ENCODE measurements at places on chromosomes 3 and 15.

DNA sequence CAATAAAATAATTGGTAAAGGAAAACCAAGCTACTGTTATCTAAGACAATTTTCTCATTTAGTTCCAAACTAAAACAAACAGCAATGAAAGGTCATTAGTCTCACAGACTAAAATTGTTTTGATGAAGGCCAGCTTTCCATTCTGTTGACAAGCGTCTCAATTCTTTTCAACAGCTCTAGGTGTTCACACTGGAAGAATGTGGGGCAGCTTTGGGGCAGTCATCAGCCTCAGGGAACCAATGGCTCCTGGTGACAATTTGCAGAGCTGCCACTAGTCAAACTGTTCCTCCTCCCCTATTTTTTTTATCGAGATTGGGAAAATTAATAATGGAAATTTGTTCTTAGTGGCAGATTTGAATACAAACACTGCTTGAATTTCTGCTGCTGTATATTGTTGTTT is 104.2 kb downstream of the MEIS2 start:
- DNase-seq = no peak

GRCh38 chr15:66619152-66619903 is 53.5 kb upstream of the LCTL start:
- peak; percentile 61 for DNase-seq

DNA sequence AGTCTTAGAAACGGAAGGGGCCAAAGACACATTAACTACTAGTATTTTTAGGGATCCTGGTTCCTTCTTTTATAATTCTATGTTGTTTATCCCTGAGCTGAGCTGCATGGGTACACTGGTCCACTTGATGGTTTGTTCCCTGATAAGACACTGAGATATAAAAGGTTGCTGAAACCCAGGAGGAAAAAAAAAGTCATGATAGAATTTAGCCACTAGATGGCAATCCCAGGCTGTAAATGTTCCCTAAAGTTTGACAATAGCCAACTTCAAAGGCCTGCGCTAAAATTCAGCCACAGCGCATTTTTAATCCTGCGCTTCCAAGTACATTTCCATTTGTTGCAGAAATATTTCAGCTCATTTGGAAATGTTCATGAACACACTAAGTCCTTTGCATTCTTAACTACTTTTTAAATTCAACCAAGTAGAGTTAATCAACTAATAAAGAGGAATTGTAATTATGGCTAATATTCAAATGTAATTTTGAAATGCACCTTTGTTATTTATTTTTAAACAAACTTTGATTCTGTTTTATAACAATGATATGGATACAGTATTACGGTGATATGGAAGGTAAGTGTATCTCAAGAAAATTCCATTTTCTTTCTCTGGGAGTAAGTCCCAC is 249.3 kb upstream of the FEZF2 start:
- peak; percentile 53 for DNase-seq

DNA sequence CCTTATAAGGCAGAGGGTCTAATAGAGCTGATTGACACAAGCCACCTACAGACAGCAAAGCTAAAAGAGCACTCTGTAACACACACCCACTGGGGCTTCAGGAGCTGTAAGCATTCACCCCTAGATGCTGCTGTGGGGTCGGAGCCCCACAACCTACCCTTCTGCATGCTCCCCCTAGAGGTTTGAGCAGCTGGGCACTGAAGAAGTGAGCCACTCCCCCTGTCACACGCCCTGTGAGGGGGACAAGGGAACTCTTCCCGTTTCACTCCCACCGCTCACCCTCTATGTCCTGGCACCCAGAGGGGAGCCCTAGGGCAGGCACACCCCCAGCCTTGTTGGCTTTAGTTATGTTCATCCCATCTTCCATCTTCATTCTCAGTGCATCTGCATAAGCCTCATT is 9.4 kb upstream of the CSTA start:
- no peak for DNase-seq

GRCh38 chr3:25547943-25548674 is 116.6 kb downstream of the TOP2B start:
- DNase-seq = no peak

DNA sequence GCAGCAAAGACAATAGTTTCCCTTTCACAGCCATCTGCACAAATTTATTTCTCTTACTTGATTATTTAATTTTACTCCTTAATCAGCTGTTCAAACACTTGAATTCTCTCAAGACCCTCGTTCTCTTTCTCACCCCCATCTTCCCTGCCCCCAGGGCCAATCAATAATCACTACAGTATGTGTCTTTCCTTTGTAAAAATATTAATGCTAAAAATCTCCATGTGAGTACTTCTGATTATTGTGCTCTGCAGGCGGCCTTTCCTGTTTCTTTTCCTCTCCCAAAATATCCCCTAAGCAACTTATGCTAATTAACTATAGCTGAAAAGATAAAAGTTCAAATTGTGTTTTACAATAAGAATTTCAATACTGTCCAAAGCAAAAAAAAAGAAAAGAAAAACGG is 617.0 kb upstream of the CBLB start:
- DNase-seq = no peak

DNA sequence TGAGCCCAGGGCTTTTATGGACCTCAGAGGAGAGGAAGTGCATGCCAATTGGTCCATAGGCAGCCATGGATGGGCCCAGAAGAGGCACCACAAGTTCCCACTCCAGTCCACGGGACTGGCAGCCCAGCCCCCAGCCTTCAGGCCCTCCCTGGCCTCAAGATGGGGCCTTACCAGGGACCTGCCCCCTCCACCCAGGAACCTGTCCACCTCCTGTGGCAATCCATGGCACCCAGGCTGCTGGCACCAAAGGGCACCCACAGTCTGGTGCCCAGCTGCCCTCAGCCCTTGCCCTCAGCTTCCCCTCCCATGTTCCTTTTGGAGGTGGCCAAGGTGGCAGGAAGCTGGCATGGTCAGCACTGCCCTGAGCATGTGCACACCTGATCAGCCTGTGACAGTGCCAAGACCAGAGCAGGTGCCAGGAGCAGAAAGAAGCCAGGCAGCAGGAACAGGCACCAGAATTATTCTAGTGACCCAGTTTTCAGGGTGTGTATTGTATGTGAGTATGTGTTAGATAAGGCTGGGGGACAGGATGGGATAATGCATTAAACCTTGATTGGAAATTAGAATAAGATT is 415.0 kb downstream of the NTRK3 start:
- no peak for DNase-seq

- DNase-seq = no peak
These were observed 18.7 kb downstream of the NR2F2 start for GRCh38 chr15:96349034-96349856.

DNA sequence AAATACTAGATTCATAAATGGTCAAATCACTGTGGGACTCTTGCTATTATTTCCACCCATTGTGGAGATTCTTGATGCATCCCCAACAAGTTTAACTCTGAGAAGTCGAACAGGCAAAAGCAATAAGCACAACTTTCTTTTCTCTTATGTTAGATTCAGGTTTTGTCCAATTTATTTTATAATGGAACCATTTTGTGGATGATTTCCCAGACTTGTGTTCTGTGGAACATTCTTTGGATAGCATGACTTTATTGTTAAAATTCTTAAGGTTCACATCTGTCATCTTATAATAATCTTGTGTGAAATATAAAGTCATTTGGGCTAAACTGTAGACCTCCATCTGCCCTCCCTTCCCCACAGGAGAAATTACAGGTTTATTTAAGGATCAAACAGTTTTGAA is 213.7 kb downstream of the LPP start:
- no peak for DNase-seq

DNA sequence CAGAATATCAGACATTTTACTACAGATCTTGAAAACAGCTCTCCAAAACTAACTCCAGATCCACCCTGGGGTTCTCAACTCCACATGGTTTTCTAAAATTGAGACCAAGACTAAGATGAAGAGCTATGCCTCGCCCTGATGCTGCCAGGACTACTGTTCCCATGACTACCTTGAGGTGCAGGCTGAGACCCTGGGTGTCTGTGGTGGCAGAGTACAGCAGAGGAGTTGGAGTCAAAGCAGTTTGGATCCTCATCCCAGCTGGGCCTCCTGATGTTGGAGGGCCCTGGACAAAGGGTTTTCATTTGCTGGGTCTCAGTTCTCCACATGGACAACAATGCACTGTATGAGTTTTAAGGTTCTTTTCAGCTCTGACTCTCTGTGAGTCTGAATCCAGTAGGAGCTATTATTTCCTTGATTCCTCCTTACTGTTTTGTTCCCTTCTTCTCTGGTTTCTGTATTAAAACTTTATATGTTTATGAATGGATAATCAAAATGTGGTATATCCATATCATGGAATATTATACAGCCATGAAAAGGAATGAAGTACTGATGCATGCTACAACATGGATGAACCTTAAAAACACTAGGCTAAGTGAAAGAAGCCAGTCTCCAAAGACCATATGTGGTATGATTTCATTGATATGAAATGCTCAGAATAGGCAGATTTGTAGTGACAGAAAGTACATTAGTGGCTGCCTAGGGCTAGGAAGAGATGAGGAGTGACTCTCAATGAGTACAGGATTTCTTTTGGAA is 93.0 kb downstream of the CPN2 start:
- DNase-seq = no peak

DNA sequence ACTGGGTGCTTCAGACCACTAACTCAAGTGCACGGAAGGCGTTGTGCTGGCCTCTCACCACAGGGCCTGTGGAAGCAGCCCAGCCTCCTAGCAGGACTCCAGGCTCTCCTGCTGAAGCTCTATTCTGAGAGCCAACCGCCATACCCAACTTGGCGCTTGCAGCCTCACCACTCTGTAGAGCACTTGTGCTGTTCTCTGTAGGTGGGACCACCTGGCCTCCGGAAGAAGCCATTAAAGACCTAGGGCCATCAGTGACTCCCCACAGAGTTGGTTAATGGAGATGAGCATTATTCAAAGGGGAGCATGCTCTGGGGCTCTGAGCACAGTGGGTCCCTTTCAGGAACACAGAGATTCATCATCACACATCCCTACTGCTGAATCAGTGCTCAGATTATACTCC is 50.9 kb downstream of the C3orf85 start:
- DNase-seq = no peak

- no peak for DNase-seq
These were observed 2.4 kb downstream of the SLC49A4 start for GRCh38 chr3:122797291-122797690.

- no peak for DNase-seq
These were observed 365.7 kb upstream of the ICE2 start for GRCh38 chr15:60844511-60845174.

- peak; percentile 98 for DNase-seq
These were observed 10.0 kb downstream of the PLXND1 start for GRCh38 chr3:129596194-129597086.

- no peak for DNase-seq
These were observed 14.6 kb upstream of the TMEM40 start for GRCh38 chr3:12773710-12774086.

GRCh38 chr3:55718521-55718921 is 231.4 kb upstream of the WNT5A start:
- no peak for DNase-seq

- no peak for DNase-seq
These were observed 55.6 kb downstream of the CCR3 start for GRCh38 chr3:46297658-46298423.

DNA sequence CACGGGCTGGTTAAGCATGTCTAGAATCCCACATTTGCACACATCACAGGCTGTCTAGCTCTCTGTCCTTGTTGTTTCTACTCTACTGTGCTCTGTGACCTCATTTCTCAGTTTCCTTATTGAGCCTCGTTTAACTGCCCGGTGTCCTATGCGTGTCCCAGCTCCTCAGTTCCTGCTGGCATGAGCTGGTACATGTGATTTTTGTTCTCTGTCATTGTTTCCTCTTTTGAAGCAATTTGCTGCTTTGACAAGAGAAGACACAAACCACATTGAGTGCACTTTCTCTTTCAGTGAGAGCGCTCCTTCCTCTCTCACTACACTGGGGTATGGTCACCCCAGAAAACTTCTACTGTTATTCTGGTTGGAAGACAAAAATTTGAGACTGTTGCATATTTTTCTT is 563.5 kb downstream of the PDCD6IP start:
- no peak for DNase-seq

GRCh38 chr15:44495562-44495961 is 41.4 kb upstream of the EIF3J start:
- no peak for DNase-seq

GRCh38 chr3:13290941-13291340 is 129.2 kb downstream of the NUP210 start:
- DNase-seq = no peak

- peak; percentile 65 for DNase-seq
These were observed 56.9 kb downstream of the CYP19A1 start for GRCh38 chr15:51281368-51281967.

GRCh38 chr3:175149675-175150074 is 290.5 kb downstream of the NAALADL2 start:
- no peak for DNase-seq

- no peak for DNase-seq
These were observed 98.8 kb downstream of the TGFBR2 start for GRCh38 chr3:30704931-30705890.

DNA sequence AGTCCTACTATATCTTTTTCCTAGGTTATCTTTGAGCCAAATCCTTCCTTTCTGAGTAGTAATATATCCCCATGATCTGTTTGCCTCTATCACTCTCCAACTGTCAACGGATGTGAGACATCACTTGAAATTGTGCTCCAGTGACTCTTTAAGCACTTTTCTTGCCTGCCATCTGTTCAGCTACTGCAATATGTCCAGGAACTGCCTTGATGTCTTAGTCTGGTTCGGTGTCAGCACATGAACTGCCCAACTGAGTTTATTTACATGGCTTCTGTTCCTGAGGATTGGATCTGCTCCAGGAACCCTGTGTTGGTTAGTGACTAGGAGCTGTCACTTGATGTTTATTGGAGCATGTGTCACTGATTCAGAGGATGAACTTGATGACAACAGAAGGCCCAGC is 116.5 kb downstream of the SLC9A9 start:
- DNase-seq = no peak

GRCh38 chr15:62253294-62253693 is 88.2 kb upstream of the C2CD4B start:
- DNase-seq = no peak

- no peak for DNase-seq
These were observed 266.6 kb downstream of the CGGBP1 start for GRCh38 chr3:87792198-87792533.

- DNase-seq = no peak
These were observed 6.1 kb upstream of the CHST14 start for GRCh38 chr15:40464595-40465185.

Measured in fibroblast of gingiva (primary cell).